ENCODE measurements at places on chromosomes 3 and 15.

- no peak for DNase-seq
Observed at GRCh38 chr15:58478579-58478978, 46.8 kb downstream of the LIPC start.

- DNase-seq: no peak
Observed at GRCh38 chr3:84987706-84988504, 29.1 kb downstream of the CADM2 start.

DNA sequence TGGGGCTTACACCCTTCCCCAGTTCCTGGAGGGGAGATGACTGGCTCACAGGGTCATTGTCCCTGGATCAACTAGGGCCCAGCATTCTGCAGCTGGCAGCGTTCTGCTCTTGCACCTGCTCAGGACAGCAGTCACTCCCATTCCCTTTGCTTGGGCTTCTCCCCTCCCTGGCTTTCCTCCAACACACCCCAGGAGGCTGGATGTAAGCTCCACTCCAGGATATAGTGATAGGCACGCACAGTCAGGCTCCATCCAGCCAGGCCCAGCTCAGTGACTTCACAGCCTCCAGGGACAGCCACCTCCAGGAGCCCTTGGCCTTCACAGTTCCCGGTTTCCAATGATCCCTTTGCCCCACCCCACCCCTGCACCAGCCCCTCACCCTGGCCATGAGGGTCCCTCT is 1.9 kb downstream of the SPTBN5 start:
- DNase-seq: no peak

DNA sequence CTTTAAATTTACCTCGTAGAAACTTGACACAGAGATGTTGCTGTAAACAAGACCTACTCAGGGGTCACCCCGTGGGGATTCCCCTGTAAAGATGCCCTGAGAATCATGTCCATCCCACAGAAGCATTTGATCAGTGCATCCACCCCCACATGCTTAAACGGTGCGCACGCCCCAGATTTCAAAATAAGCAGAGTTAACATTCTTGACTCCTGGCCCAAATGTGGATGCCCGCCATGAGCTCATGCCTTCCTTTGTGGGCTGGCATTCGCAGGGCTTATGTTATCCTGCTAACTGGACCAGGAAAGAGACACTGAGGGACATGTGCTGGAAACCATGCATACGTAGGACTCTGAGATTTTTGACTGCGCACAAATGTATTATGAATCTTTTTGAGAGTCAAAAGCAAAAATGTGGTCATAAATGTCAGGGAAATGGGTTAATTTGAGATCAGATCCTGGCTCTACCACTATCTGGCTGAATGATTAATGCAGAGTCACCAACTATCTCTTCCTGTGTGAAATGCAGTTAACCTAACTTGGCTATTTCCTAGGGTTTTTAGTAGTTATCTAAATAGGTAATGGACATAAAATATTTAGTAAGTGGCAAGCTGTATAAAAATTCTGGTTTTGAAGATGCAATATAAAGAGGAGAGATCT is 9.1 kb upstream of the TP63 start:
- DNase-seq: no peak

GRCh38 chr15:25931851-25932250 is 68.7 kb upstream of the ATP10A start:
- DNase-seq: no peak

- DNase-seq: no peak
Observed at GRCh38 chr3:47628426-47628825, 49.8 kb upstream of the CSPG5 start.

DNA sequence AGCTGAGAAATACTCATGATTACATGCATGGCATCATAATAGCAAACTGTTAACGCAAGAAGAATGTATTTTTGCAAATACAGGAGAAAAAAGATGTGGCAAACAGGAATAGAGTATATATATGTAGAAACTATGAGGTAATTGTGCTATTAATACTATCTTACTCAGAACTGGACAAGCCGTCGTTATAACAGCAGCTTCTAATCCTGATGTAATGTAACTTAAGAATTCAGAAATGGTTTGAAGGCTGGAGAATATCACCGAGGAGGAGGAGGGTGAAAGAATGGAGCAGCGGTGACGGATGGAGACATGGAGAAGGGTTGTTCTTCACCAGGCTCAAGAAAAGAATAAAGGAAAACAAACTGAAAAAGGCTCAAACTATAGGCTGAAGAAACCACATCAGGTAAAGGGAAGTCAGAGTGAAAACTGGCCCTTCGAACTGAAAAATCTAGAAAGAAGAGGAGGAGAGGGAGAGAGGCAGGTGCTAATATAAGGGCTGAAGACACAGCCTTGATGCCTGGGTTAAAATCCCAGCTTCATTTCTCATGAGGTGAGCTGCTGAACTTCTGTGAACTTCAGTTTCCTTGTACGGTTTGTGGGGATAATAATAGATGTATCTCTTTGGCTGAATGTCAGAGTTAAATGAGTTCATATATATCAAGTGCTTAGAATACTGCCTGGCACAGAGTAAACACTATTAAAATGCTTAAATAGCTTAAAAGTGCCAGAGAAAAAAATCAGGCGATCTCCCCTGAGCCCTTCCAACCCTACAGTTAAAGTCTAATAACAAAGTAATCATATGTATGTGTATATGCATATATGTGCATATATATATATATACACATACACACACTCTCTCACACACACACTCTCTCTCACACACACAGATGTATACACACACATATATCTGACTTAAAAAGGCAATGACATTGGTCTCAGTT is 43.9 kb downstream of the GOLIM4 start:
- DNase-seq: no peak

DNA sequence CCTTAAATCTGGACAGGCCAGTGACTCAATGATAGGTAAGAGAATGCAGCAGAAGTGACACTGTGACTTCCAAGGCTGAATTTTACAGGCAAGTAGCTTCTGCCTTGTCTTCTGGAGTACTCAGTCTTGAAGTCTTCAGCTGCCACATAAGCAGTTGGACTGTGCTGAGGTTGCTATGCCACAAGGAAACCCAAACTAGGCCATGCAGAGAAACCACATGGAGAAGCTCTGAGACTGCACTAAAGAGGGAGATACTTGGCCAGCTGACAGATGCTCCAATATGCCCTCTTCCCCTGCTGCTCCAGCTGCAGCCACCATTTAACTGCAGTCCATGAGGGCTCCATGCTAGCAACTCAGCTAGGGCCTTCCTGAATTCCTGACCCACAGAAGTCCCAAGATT is 119.4 kb upstream of the GADL1 start:
- no peak for DNase-seq

- DNase-seq: no peak
Observed at GRCh38 chr3:42007785-42008184, 45.9 kb upstream of the ULK4 start.

DNA sequence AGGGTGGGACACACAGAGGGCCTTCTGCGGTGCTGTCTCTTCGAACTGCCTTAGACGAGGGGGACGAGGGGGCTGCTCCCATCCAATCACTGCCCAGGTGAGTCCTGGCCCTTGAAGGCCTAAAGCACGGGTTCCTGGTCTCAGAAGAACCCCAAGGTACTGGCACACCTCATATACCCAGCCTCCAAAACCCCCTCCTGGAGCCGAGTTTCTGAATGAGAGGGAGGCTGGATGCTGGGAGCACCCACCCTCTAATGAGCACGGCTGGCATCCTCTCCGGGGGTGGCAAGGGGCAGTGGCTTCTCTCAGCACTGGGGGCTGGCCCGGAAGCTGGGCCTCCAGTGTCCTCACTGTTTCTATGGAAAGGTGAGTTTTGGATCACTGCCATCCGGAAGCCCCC is 165.6 kb downstream of the LRRK1 start:
- DNase-seq: no peak

DNA sequence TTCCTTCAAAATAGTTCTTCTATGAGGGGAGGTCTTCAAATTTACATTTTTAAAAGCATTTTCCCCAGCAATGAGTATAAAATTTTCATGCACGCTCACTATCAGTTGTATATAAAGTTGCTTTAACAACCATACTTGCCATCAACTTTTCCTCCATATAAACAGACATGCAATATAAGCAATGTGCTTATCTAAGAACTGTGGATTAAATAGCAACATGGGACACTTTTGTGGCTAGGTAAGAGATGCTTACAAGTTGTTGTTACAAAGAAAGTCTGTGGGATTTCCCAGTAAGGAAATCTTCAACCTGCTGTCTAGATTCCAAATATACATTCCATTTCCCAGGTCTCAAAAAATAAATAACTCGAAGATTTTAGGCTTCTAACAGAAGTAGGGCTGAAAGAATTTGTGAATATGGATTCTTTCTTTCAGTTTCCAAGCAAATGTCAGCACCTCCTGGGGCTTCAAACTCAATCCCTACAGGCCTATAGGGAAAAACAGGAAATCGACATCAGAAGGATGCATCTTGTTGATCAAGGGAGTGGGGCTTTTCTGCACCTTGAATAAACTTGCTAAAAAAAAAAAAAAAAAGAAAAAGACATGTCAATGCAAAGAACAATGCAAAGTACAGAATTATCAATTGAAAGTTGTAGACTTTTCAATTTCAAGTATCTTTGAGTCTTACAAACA is 16.1 kb downstream of the TNIK start:
- no peak for DNase-seq

GRCh38 chr3:190014940-190015339 is 105.8 kb downstream of the P3H2 start:
- DNase-seq: no peak

DNA sequence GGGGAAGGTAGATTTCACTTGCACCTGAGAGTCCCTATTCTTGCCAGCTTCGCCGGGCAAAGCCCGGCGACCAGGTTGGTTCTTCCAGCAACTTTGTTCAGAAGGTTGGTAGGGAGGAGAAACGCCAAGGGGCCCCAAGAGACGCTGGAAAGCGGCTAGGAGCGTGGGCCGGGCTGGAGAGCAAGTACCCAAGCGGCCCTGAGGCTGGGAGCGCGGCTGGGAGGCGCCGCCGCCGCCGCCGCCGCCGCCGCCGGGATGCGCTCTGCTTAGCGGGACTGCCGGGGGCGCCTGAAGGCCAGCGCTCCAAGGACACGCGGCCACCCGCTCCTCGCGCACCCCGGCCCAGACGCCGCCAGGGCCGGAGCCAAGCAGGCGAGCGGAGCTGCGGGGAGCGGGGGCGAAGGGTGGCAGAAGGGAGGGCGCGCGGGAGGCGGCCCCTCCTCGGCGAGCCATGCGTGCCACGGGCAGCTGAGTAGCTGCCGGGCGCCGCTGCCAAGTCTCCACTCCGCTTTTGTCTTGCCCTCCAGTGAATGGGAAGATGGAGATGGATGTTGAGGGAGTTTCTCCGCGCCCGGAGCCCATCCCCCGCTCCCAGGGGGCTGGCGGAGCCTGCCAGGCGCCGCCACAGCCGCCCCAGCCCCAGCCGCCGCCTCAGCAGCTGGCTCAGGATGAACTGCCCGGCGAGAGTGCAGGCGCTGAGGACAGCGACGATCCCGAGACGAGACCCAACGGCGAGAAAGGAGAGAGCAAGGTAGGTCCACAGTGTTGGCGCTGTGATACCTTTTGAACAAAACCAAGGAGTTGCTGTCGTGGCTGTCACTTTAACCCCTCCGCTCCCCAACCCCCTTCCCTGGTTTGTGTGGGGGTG is 227.4 kb upstream of the AZI2 start:
- DNase-seq: no peak

GRCh38 chr15:73946046-73946721 is 19.9 kb downstream of the LOXL1 start:
- no peak for DNase-seq

DNA sequence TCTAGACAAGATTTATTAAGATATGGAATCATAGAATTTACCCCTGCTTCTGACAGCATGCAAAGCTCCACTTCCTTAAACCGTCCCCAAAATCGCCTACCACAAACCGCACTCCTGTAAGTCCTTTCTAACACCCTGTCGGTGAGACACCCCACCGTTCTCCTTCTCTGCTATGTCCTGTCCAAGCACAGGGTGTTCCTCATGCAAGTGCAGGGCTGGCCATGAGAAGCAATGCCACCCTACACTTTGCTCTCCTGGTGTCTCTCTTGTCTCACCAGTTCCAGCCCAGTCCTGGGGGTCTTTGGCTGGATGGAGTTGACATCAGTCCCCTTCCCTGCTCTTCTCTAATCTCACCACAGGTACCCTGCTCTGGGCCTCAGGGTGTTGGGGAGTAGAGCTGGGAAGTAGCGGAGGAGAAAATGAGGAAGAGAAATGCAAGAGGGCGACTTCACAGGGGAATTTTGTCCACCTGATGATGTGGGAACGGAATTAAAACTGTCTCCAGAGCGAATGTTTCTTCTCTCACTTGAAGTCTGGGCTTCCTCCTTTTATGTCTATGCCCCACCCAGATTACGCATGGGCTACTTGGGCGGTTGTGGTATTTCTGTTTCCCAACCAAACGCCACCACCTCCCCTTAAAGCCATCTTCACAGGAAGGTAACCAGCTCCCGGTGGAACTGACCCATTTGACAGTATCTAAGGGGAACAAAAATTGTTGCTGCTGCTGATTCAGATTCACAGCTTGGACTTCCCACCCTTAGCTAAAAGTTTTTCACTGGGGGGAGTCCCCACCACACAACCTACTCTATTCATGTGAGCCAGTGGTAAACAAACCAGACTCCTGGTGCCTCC is 49.9 kb downstream of the CASR start:
- no peak for DNase-seq

DNA sequence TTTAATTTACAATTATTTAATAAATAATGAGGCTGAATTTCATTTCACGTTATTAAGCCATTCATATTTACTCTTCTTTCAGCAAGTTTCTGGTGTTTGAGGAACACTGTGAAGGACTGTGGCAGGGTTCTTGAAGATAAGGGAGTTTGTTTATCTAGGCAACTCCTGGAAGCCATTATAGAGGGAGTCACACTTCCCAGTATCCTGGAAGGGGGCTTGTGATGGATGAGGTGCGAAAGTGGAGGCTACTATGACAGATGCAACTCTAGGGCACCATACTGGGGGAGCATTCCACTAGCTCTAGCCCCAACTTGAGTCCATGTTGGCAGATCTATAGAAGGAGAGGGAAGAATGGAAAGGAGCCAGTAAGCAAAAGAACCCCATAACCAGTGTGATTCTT is 14.4 kb downstream of the CNOT10 start:
- no peak for DNase-seq

DNA sequence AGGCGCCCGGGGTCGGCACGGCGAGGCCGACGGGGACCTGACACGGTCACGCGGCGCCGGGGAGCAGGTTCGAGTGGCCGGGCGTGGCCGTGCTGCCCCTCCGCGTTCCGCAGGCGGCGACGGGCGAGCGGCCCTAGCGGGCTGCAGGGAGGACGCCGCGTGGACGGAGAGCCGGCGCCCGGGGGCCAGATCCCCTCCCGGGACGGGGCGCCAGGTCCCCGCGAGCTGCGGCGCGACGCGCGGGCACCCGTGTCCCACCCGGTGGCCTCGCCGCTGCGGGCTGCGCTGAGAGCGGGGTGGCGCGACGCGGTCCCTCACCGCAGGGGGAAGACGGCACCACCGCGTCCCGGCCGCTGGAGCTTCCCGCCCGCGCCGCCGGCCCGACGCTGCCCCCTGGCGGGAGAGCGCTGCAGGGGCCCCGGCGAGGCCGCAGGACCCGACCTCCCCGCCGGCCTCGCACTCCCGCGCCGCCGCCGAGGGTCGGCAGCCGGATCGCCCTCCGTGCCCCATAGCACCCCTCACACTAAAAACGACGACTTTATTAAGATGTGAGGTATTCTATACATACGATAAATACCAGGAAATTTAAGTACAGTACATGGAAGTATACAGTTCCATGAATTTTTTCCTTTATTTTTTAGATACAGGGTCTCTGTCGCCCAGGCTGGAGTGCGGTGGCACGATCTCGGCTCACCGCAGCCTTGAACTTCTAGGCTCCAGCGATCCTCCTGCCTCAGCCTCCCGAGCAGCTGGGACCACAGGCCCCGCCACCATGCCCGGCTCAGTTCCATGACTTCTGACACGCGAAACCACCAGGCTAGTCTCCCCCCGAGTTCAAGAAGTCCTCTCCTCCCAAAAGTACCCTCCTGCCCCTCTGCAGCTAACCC is 1.3 kb upstream of the PIGZ start:
- DNase-seq: peak; percentile 56

All from activated CD4-positive, alpha-beta T cell treated with anti-CD3 and anti-CD28 coated beads for 24 hours (primary cell).